ENCODE measurements at places on chromosomes 6 and 20.

DNA sequence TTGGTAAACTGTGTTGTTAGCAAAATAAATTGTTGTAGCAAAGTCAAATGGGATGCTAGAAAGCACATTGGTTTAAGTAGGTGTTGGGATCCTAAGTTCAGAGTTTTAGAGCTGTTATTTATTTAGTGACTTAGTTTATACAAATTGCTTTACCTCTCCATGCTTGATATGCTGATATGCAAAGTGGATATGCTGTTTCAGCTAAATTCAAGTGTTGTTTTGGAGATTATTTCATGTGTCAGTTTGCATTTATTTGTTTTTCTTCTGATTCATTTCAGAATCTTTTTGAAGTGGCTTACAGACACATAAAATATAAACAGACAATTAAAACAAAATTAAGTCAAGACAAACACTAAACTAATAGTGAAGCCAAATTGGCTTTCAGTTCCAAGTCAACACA lies 203.5 kb downstream of the ADGRB3 start:
- no peak for DNase-seq

DNA sequence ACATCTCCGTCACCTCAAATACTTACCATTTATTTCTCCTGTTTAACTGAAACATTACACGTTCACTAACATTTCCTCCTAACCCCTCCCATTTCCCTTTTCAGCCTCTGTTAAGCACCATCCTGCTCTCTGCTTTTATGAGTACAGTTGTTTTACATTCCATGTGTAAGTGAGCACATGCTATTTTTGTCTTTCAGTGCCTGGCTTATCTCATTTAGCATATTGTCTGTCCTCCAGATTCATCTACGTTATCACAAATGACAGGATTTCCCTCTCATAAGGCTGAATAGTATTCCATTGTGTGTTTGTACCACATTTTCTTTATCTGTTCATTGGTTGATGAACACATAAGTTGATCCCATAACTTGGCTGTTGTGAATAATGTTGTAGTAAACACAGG lies 22.7 kb downstream of the TAF11 start:
- DNase-seq: no peak

DNA sequence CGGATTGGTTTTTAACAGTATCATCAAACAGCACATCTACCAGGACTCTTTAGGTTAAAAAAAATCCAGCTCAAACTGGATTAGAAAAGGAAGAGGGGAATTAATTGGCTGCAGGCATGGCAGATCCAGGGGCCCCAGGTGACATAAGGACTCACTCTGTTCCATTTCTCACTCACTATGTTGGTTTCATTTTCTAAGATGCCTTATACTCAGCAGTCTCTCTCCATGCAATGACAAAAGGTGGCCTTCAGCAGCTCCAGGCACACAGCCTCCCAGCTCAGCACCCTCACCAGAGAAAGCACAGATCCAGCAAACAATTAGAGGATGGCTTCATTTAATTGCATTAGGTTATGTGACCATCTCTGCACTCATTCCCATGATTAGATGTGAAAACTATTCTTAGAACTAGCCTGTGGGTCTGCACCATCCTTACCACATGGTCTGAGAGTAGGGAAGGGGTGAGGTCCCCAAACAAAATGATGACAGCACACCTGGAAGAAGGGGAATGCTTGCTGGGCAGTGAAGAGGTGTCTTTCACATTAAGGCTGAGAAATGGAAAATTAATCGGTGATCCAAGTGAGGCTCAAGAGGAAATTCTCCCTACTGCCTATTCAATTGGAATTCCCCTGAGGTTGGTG lies 243.1 kb downstream of the CDH26 start:
- DNase-seq: no peak

GRCh38 chr6:18431581-18431980 lies 44.4 kb downstream of the RNF144B start:
- DNase-seq: no peak

DNA sequence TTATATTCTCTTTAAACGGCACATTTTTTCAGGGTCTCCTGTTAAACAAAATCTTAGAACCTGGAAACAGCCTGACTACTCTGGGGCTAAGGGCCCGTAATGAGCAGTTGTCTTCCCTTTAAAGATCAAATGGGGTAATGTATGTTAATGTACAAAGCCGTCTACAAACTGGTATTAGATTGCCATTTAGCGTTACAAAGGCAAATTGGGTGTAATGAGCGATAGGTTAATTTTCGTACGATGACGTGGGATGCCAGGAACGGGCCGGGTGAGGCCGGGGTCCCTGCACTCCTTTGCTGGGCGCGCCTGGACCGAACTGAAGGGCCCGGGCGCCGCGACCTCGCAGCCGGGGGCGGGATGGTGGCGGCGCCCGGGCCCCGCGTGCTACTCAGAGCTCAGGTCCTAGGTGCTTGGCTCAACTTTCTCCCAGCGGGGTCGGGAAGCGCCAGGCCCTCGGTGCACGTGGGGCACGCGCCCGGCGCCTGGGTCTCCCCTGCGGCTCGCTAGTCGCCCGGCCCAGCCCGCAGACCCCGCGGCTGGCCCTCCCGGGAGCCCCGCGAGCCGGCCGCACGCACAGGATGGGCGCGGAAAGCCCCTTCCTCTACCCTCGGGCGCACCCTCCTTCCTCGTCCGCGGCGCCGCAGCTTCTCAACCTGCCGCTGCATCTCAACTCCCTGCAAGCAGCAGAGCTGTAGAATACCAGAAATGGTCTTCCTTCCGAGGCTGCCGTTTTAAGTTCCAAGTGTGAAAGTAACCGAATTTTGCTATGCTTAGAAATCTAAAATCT lies 5.9 kb downstream of the NKX2-4 start:
- no peak for DNase-seq

- no peak for DNase-seq
Observed at GRCh38 chr6:146859206-146859605, 260.4 kb downstream of the ADGB start.

GRCh38 chr6:15993716-15994228 lies 135.1 kb upstream of the MYLIP start:
- no peak for DNase-seq

DNA sequence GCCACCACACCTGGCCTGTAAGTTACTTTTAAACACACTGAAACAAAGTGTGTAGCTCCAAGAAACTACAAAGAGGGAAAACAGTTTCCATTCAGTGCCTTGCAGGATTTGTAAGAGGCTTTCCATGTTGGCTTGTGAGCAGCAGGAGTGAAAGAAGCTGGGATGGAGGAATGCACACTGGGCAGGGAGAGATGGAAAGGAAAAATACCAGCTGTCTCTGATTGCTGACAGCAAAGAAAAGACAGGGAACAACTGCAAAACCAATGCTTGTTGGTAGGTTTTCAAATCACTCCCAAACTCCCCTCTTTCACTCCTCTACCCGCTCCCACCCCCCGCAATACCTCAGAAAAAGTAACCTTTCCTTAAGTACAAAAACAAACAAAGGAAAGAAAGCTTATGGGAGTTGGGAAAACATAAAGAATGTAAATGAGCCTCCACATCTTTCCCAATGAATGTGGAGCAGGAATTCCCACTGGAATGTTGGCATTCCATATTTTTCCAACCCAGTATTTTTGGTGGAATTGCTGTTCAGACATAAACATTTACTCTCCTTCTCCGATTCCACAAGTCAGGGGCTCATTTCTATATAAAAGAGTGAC lies 166.1 kb downstream of the THBS2 start:
- no peak for DNase-seq

- no peak for DNase-seq
Observed at GRCh38 chr6:36886950-36887618, 1.3 kb downstream of the C6orf89 start.

DNA sequence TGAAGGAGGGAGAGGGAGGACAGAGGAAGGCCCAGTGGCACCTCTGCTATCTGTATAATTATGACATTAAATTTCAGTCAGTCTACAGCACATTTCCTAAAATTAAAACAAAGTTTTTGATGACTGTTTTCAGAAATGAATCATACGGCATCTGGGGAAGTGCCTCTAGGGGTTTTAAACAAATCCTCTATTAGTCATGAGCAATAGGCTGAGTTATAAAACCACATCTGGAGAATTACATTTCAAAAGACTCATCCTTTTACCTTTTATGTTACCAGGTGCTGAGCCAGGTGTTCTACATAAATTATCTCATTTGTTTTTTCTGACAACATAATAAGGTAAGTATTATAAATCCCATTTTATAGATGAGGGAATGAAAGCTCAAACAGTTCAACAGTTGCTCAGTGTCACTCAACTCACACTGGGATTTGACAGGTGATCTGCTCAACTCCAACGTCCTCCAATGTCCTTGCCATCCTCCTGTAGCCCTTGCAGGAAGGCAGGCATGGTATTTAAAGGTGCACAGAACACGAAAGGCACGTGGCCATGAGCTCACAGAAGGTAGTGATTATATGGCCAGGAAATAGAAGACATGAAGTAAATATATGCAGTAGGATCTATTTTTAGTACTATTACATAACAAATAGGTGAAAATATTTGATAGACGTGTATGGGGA lies 184.2 kb upstream of the MAN1A1 start:
- DNase-seq: no peak

- DNase-seq: no peak
Observed at GRCh38 chr20:22100686-22101085, 395.2 kb downstream of the PAX1 start.

- no peak for DNase-seq
Observed at GRCh38 chr20:8983478-8984345, 85.2 kb upstream of the PLCB4 start.

Data from cerebellar nuclear complex (tissue), 1 donor.